Osteoblast (primary cell): ENCODE measurements at places on chromosomes 13 and 19. TPM values are rescaled to one million over a fixed set of nuclear protein-coding genes. Genes with fewer than 3 reads are reported as not detected.

DNA sequence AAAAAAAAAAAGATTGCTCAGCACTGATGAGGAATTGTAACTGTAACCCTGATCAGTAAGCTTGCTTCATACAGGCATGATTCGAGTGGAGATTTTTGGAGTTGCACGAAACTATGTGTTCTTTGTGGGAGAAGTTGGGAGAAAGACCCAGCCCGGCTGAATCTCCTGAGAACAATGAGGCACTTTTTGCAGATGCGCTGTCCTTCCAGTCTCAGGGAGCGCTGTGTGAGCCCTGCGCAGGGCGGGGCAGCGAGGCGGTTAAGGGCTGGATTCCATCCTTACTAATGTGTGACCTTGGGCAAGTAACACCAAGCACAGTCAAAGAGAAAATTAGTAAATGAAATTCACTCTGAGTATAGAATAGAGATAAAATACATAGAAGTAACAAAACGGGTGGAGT, 76.9 kb downstream of the SIPA1L3 start:
- no peak for DNase-seq

DNA sequence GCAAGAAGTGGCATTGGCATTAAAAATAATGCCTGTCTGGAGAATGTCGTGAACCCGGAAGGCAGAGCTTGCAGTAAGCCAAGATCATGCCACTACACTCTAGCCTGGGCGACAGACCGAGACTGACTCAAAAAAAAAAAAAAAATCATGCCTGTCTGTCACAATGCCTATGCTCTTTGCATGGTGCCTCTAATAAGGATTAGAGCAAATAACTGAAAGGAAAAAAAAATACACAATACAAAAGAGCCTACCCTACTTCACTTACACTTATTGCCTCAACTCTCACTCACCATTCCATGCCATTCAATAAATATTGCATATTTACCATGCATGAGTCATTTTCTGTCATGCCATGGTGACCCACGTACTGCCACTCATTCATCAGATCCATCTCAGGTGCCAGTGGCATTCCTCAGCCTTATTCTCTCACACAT, 49.1 kb downstream of the TBC1D4 start:
- DNase-seq, result no peak

- DNase-seq, result peak; percentile 88
Measured at GRCh38 chr19:8004723-8005513, 523 bp downstream of the ELAVL1 start.

DNA sequence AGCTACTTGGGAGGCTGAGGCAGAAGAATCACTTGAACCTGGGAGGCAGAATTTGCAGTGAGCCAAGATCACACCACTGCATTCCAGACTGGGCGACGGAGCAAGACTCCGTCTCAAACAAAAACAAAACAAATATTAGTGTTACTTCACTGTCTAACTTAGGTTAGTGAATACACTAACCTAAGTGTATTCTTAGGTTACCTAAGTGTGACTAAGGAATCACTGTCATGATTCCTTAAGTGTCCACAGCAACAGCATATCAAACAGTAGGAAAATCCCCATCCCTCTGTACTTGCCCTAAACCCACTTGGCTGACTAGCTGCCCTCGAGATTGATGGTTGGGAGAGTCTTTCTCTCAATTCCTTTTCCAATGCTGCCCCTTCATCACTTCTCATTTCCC, 11.8 kb upstream of the LRCH1 start:
- no peak for DNase-seq

DNA sequence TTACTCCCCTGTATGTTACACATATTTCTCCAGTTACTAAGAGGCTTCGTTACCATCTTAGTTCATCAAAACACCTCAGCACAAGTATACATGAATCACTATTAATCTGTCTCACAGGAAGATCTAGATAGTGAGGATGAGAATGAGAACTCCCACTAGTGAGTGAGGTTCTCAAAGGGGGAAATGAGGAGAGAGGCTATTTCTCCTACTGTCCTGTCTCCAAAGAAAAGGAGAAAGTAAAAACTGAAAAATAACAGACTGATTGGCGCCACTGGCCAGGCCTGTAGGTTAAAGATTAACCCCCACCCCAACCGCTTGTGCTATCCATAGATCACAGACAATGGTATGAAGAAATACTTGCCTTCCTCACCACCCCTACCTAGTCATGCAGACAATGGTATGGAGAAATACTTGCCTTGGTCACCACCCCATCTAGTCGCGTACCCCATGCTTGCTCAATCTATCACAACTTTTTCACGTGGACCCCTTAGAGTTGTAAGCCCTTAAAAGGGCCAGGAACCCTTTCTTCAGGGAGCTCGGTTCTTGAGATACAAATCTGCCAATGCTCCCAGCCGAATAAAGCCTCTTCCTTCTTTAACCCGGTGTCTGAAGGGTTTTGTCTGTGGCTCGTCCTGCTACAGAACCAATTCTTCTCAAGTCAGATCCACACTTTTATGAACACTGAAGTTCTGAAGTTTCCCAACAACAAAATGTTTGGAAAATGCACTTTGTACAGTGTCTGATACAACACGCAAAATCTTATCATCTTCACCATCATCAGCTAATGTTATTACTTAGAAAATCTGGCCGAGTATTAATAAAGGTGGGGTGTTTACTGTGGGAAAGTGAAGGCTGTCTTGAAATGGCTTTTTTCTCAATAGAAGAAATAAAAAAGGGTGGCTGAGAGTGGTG, 598.1 kb downstream of the UQCRFS1 start:
- no peak for DNase-seq

DNA sequence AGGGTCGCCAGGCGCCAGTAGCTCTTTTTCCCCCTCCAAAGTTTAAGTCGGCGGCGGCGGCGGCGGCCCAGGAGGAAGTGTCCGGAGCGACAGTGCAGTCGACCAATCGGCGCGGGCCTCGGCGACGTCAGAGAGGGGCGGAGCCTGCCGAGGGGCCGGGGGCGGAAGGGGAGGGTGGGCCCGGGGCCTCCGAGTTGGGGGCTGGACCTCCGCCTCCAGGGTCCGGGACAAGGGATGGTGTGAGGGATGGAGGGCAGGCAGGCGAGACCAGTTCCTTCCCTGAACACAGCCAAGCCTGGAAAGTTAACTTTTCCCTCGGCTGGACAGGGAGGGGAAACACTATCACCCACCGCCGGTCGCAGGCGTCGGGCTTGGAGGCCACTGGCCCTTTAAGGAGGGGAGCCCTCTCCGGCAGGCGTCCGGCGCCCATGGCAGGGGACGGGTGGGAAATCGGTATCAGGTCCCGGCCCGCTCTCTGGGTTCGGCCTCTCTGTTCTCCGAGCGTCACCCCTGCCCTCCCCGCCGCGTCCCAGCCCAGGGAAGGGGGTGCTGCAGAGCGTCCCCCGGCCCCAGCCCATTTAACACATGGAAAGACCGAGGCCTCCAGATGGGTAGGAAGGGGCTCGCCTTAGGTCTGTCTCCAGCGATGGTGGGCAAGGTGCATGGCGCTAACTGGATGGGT, at the start of gene PRKD2:
TSS of gene PRKD2 (minus strand) at position 81 of the 682 bp plus-strand sequence. CDS start 744 bp downstream, outside the sequence.
- DNase-seq, result peak; percentile 99

DNA sequence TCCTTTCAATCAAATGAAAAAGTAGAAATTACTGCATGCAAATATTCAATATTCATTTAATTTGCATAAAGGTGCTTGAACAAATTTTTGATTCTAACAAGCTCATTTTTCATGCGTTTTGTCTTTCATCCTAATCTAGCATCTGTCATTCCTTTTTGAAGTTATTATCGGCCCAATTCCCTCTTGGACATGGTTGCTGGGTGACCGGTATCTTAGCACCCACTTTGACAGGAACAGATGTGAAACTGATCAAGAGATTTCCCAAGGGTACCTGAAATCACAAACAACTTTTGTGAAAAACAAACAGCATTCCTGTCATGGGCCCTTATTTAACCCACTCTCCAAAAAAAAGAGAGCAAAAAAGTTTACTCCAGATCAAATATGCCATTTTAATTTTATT, 13.3 kb downstream of the DACH1 start:
- DNase-seq, result no peak

- DNase-seq, result no peak
Measured at GRCh38 chr13:98972627-98973026, 5.2 kb downstream of the DOCK9 start.

GRCh38 chr19:17448131-17448967, at the start of gene TMEM221:
Gene TMEM221 (minus strand): TSS chr19:17448668. CDS start chr19:17448462, 206 bp downstream.
- peak; percentile 95 for DNase-seq

DNA sequence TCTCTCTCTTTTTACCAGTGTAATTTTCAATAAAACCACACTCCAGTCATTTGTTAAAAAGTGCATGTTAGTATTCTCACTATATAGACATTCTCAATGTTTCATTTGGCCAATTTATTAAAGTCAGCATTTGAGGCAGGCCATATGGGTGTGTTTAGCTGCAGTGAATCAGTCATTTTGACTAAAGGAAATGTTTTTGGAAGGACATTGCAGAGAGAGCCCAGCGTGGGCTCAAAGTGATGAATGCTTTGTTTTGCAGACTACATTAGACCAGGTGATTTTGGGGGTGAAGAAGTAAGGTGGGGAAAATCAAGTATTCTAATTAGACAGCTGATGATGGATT, 116.7 kb downstream of the POSTN start:
- no peak for DNase-seq

GRCh38 chr19:10858204-10858828, 10.1 kb downstream of the C19orf38 start:
- DNase-seq, result peak; percentile 78

DNA sequence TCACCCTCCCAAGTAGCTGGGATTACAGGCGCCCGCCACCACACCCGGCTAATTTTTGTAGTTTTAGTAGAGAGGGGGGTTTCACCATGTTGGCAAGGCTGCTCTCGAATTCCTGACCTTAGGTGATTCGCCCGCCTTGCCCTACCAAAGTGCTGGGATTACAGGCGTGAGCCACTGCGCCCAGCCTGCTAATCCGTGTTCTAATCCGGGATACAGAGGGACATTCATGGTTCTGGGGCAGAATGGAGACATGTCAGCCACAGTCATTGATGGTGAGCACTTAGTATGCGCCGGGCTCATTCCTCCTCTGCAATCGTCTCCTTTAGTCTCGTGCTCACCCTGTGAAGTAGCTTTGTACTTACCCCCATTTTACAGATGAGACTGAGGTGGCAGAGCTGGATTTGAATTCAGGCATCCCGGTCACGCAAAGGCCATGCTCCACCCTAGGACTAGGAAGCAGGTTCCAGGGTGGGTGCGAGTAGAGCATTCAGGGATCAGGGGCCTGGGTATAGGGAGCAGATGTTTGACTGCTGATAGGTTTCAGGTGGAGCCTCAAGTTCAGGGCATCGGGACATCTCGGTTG, 8.2 kb downstream of the RRAS start:
- DNase-seq, result peak; percentile 74

GRCh38 chr19:43639519-43640423, at the start of gene CADM4:
Gene CADM4 (minus strand): TSS chr19:43639850. CDS start chr19:43639790, 60 bp downstream.
- peak; percentile 69 for DNase-seq

SYDE1 gene
- 45.1 and 56.8 TPM in 2 replicates for total RNA-seq

ADPRHL1 gene
- 3.8 and 5.1 TPM in 2 replicates for total RNA-seq

LSR gene
- 0.29 and 0.36 TPM in 2 replicates for total RNA-seq

NBEA gene
- total RNA-seq, result 3.2 and 4.0 TPM in 2 replicates

FGF22 gene
- not detected in 2 replicates for total RNA-seq

MAP3K10 gene
- 8.3 and 9.8 TPM in 2 replicates for total RNA-seq
